ENCODE measurements at places on chromosomes 13 and 19. TPM values are rescaled to one million over a fixed set of nuclear protein-coding genes. Genes with fewer than 3 reads are reported as not detected.

Gene PLK5
- not detected for total RNA-seq

Gene ZNF574
- 11.0 TPM for total RNA-seq

Gene PINLYP
- 3.8 TPM for total RNA-seq

Gene SPACA4
- not detected for total RNA-seq

Gene IGFL3
- total RNA-seq, result not detected

Gene PNMA8A
- total RNA-seq, result 8.1 TPM
